HT-29 (cell line): ENCODE measurements at places on chromosomes 2 and 18.

- DNase-seq: no peak
Observed at GRCh38 chr2:48424866-48425265, 105.1 kb upstream of the STON1 start.

- DNase-seq: no peak
Observed at GRCh38 chr2:54814389-54815147, 91.1 kb downstream of the EML6 start.

GRCh38 chr2:143347271-143347695, 218.1 kb downstream of the ARHGAP15 start:
- DNase-seq: no peak

GRCh38 chr2:96540136-96540535, 3.6 kb downstream of the ARID5A start:
- no peak for DNase-seq

DNA sequence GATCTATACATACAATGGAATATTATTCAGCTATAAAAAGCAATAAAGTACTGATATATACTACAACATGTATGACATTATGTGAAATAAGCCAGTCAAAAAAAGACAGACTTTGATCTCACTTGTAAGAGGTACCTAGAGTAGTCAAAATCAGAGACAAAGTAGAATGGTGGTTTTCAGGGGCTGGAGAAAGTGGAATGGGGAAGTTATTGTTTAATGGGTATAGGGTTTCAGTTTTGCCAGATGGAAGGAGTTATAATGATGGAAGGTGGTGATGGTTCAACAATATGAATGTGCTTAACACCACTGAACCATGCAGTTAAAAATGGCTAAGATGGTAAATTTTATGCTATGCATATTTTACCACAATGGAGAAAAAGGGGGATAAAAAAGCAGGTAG, 6.3 kb downstream of the COBLL1 start:
- DNase-seq: no peak
